Activated CD8-positive, alpha-beta memory T cell treated with anti-CD3 and anti-CD28 coated beads for 1 hour (primary cell): ENCODE measurements at places on chromosomes 4 and X.

GRCh38 chrX:42248226-42248625, 324.9 kb upstream of the CASK start:
- no peak for DNase-seq

- DNase-seq = no peak
These were observed 216.6 kb downstream of the NR3C2 start for GRCh38 chr4:148225639-148226038.

GRCh38 chr4:125801373-125801772, 486.6 kb downstream of the FAT4 start:
- DNase-seq = no peak

- no peak for DNase-seq
These were observed 139.9 kb upstream of the SLC4A4 start for GRCh38 chr4:71198958-71199357.

GRCh38 chr4:83556816-83557215, 20.9 kb downstream of the GPAT3 start:
- DNase-seq = no peak

- DNase-seq = no peak
These were observed 13.1 kb downstream of the FNIP2 start for GRCh38 chr4:158781963-158782362.

DNA sequence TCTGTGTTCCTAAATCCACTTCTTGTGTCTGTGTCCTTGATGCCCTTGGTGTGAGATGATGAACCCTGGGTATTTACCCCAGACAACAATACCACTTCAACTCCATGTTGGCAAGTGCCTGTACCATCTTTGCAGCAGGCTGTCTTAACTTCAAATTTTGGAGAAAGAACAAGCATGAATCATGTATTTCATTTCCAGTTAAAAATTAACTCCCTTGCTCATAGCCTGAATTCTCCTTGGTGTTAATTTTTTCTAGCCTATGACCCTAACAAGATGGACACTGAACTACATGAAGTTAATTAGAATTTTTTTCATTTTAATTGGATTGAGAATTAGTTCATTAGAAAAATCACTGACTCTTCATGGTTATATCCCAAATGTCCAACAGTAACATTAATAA, 267.8 kb upstream of the INTU start:
- DNase-seq = no peak

DNA sequence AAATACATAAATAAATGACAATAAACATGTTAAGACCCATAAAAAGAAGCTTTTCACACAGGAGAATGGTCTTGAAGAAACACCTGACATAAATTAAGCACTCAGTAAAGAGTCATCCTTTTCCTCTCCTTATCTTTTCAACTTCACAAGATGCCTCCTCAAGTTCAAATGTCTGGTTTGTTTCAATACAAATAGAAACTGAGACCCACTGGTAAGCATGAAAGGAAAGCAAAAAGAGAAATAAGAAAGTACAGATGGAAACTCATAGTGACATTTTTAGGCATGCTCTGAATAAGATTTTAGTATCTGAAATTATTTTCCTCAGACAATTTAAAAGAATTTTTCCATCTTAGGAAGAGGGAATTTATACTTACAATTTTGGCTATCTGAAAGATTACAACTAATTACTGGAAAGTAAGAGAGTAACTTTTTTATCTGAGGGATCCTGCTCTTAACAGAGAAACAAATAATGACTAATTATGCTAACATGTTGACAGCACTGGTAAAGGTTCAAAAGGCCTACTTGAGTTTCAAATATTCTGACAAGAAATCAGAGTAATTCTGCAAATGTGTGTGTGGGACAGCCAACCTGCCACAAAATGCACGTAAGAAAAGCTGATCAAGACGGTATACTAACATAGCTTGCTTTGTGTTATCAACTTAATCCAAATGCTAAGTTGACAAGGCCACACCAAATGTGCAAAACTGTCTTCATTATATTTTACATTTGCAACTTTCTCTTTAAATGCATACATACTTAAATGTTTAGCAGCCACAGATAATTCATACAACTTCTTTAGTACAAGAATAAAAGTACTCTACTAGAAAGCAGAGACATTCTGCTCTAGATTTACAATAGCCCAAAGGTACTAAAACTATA, 113.0 kb downstream of the IQCM start:
- DNase-seq = no peak

DNA sequence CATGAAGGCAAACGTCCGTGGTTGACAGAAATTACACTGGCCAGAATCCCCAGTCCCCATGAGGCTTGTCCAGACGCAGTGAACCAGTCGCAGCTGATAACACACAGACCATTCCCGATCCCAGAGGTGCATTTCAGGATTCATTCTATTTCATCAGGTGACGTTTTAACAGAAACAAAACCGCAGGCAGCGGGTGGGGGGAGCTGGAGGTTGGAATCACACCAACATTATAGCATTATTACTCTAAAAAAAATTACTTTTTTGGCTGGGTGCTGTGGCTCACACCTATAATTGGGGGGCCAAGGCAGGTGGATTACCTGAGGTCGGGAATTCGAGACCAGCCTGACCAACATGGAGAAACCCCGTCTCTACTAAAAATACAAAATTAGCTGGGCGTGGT, 25.2 kb downstream of the NOP14 start:
- DNase-seq = no peak

GRCh38 chrX:75291611-75292010, 17.7 kb downstream of the UPRT start:
- DNase-seq = no peak

DNA sequence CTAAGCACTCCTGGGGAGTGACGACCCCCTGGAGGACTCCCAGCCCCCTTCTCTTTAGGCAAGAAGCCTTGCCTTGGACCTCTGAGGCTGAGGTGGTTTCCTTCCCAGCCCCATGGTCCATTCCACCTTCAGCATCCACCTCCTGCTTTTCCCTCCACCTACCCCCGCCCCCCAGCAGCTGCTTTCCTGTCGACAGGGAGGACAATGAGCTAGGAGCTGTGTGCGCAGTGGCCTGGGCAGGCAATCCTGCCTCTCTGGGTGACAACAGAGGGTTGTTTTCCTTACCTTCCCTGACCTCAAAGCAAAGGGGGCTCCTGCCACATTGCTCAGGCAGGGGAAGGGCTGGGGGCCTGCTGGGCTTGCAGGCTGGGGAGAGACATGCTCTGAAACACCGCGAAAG, 123.5 kb downstream of the BCOR start:
- no peak for DNase-seq

DNA sequence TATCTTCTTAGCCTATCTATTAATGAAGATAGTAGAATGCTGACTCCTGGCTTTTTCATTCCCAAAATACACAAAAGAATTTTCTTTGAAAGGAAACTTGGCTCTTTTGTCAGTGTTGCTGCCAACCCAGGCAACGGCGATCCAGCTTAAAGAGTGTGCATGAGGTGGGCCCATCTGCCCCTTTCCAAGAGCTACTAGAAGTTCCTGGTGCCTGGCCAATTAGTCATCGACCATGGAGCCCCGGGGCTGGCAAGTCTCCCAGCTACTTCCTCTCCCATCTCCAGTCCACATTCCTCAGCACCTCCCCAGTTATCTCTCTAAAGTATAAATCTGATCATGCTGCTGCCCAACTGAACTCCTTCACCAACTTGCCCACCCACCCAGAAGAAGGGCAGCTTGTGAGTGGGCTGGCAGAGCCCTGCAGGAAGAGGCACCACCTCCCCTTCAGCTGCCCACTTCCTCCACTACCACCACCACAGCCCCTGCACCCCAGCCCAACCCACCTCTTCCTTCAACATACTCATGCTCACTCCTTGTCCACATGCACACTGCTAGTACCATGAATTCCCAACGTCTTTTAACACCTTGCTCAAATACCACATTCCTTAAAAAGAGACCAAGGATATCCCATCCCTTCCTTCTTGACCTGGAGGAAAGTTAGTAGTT, 158.2 kb upstream of the MAP3K15 start:
- no peak for DNase-seq
